ENCODE measurements at places on chromosomes 6 and 20. TPM values are rescaled to one million over a fixed set of nuclear protein-coding genes. Genes with fewer than 3 reads are reported as not detected.

The SALL4 gene
- 0.26 TPM for total RNA-seq

The OR2H2 gene
- not detected for total RNA-seq

The PRPH2 gene
- total RNA-seq: under 0.01 TPM

The JPH2 gene
- under 0.01 TPM for total RNA-seq

The C6orf132 gene
- total RNA-seq: 11.3 TPM

The MCHR2 gene
- total RNA-seq: not detected

The GMPR gene
- total RNA-seq: 0.53 TPM

The GSTA2 gene
- total RNA-seq: not detected

The VARS1 gene
- 53.2 TPM for total RNA-seq

The DYNLRB1 gene
- 34.3 TPM for total RNA-seq

The PLAGL2 gene
- total RNA-seq: 3.8 TPM

GRCh38 chr6:88443554-88443953 lies 277.4 kb upstream of the CNR1 start:
- DNase-seq: no peak

- DNase-seq: no peak
Observed at GRCh38 chr20:32019156-32019510, 8.9 kb downstream of the CCM2L start.

- peak; percentile 43 for DNase-seq
Observed at GRCh38 chr6:156686995-156687788, 90.0 kb upstream of the ARID1B start.

DNA sequence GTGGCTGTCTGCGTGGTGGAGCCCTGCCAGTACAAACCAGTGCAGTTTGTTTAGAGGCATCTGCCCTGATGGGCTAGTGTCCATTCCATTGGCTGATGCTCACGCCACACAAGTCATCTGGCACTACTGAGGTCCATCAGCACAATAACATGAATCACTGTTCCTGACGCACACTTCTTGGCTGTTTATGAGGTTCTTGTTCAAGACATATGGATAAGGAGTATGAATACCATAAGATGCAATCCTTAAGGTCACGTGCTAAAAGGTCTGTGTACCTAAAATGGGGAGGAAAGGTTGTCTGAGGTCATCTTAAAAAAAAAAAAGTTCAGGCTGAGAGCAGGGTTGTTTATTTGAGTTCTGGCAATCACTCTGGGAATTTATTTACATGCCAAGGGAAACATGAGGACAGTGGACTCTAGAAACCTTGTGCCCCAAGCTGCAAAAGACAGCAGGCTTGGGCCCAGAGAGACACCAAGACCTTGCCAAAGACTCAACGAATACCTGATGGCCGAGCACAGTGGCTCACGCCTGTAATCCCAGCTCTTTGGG lies 54.1 kb upstream of the SHLD1 start:
- no peak for DNase-seq

- peak; percentile 35 for DNase-seq
Observed at GRCh38 chr6:127266892-127267645, 405 bp downstream of the RNF146 start.

DNA sequence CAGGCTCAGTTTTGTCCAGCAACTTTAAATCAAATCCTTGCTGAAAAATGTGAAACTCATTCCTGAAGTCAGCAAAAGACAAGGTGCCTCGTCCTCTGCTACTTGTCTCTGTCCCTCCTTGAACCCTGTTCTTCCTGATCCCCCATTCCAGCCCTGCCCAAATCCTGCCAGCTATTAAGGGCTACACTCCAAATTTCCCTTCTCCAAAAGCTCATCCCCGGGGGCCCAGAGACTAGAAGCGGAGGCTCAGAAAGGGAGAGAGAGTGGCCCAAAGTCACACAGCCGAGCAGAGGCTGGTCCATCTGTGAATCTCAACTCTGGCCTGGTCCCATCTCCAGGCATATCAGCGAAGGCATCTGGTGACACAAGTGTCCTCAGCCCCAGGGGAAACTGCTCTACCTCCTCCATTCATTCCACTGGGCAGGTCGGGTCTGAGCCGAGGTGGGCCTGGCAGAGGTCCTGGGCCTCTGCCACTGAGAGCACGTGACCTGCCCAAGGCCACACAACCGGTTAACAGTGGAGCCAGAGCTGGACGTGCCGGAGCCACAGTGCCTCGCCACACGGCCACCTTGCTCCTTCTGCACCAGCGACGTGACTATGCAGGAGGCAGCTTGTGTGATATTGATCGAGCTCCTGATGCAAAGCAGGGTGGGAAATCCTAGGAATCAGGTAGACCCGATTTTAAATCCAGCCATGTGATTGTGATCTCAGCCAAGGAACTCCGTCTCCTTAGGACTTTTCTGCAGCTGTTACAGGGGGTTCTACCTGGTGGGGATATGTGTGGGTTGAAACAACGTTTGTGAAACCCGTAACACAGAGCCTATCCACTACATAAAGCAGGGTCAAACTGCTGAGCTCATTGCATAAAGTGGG lies 28.6 kb downstream of the NOL4L start:
- no peak for DNase-seq

DNA sequence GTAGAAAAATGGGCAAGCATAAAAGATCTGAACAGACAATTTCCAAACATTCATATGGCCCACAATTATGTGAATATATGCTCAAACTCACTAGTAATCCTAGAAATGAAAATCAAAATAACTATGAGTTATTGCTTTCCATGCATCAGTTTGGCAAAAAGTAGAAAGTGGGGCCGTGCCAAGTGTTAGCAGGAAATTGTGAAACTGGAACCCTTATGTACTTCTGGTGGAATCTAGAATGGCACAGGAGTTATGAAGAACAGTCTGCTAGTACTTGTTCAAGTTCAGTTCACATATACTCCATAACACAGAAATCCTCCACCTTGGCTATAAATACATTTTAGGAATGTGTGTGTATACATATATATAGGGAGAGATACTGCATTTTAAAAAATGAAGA lies 89.8 kb downstream of the EYA2 start:
- peak; percentile 60 for DNase-seq

GRCh38 chr6:33976437-33977360 lies 169.2 kb downstream of the GRM4 start:
- DNase-seq: no peak

- DNase-seq: no peak
Observed at GRCh38 chr20:37808233-37809070, 94.5 kb upstream of the VSTM2L start.

GRCh38 chr6:4781426-4781825 lies 5.2 kb downstream of the CDYL start:
- no peak for DNase-seq

- DNase-seq: no peak
Observed at GRCh38 chr6:22141241-22141745, 155.5 kb downstream of the PRL start.

GRCh38 chr20:38270869-38271605 lies 10.5 kb upstream of the KIAA1755 start:
- DNase-seq: peak; percentile 87
